ENCODE measurements at places on chromosomes 7 and 10.

DNA sequence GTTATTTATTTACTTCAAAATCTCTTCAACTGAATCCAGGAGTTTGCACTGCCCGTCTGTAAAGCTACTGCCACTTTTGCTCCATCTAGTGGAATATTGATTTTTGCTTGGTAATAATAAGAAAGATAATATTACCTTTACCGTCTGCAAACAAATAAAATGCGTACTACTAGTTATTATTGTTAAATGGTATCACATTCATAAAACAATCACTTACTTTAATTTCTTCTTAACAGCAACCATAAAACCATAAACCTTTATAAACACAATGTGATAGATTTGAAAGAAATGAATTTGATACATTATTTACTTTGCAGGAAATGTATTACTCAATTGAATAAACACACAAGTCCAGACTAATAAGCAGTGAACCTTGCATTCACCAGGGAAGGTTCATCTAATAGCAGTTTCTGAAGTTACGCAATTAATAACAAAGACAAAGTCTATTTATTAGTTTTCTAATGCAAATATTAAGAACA is 6.4 kb downstream of the AGMO start:
- DNase-seq = no peak

DNA sequence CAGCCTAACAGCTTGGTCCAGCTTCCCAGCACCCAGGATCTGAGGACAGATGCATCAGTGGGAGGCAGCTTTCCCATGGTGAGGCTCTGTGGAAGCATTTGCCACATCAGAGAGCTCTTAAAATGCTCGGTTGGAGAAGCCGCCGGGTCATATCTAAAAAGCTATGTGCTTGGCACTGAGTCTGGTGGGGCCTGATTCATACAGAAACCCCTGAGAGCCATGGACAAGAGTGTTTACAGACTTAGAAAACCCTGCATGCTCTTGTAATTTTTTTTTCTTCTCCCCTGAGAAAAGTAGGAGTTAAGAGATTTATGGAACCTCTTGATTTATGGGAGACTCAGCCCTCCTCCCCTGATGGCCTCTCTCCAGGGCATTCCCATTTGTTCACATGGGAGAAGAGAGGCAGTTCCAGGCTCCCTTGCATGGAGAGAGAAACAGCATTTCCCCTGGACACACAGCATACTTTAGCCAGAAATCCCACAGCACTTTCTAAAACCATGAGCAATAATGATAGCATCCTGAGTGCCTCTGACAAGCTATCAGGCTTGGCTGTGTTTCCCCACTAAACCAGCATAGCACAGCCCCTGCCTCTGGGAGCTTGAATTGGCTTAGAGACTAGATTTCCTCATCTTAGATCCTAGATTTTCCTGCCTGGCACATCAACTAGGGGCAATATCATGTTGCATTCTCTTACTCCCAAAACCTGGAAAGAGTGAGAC is 322.1 kb upstream of the AUTS2 start:
- DNase-seq = no peak

DNA sequence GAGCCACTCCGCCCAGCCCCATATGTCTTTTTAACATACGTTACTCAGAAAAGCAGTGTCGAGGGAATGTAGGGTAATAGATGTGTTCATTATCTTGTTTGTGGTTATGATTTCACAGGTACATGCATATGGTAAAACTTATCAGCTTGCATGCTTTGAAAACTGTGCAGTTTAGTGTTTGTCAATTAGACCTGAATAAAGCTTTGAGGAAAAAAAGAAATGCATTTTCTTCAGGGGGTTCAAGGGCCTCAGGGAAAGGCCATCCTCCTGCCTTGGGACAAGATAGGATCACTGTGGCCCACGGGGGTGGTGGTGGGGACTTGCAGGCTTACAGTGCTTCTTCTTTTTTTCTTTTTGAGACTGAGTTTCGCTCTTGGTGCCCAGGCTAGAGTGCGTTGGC is 16.0 kb upstream of the C10orf95 start:
- DNase-seq = no peak

DNA sequence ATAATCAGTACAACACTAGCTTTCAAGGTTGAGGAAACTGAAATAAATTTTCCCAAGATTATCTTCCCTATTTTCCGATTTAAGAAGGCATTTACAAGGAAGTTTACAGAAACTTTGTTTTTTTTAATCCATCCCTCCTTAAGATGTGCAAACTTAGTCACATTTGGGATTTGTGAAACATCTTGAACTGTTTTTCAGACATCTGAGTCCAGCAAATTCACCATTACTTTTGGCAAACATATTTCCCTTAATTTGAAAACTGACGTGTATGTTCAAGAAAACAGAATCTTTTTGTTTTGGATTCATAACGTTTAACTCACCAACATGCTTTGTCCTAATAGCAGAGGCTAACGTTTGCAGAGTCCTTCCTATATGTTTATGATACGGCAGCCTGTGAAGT is 19.5 kb downstream of the GLI3 start:
- no peak for DNase-seq

GRCh38 chr7:4266270-4267040 is 415.6 kb upstream of the FOXK1 start:
- DNase-seq = no peak

GRCh38 chr10:102291221-102291905 is 46.0 kb downstream of the GBF1 start:
- no peak for DNase-seq

DNA sequence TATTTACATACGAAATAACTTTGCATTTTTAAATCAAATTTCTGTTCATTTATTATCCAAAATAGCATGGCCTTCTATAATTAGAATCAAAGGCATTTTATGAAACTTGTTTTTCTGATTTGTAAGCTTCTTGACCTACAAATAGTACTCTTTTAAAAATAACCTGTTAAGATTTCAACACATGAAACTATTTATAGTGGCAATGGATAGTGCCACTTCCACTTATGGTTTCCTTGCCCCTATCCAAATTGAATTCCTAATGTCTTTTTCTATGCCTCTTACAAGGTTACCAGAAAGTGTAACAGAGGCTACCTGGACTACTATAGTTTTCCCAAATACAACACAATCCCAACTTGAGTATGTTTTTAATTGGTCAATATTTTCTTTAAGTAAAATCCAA is 263.5 kb downstream of the SEMA3D start:
- DNase-seq = no peak

- peak; percentile 39 for DNase-seq
Measured at GRCh38 chr7:42940985-42941847, 9.0 kb downstream of the MRPL32 start.

DNA sequence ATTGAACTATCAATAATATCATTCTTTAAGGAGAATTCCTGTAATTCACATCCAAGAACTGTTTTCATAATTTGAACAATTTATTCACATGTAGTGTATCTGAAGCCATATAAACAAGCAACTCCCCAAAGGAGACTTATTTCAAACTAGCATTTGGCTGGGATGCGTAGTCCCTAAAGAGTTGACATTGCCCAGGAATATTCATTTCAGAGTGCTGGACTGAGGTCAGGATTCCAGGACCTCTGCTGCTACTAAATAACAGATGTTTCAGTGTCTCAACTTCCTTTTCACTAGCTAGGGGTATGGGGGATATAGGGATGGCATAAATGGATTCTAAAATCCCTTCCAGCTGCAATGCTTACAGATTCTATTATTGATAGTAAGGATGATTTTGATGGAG is 177.0 kb downstream of the TSPAN12 start:
- DNase-seq = no peak

DNA sequence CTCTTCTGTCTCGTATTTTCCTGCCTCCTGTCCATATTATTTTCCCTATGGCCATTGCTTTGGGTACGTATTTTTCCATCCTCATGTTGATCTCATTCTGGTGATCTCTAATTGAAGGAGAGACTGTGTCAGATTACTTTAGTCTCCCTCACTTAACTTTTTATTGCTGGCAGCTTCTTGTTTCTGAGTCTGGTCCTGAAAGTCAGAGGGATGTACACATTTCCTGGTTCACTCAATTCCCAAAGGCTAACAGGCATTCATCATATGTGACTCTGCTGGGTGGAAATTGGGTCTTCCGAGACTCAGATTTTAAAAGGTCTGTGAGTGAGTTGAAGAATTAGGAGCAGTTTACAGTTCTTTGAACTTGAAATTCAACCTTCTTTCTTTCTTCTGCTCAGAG is 10.9 kb downstream of the UMAD1 start:
- no peak for DNase-seq

- DNase-seq = no peak
Measured at GRCh38 chr7:47298636-47299035, 283.3 kb downstream of the TNS3 start.

DNA sequence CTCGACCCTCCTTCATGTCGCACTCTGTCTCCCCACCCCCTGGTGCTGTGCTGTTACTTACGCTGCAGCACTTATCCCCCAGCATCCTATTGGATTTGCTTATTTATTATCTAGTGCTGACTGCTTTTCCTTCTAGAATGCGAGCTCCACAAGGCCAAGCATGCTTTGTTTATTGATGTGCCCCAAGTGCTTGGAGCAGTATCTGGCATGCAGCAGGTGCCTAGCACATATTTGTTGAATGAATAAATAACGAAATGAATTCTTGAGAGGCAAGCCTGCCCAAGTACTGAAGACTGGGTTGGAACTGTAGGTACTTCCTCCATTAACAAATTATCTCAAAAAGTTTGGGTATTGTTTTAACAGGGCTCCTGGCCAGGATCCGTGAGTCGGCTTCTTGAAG is 24.8 kb upstream of the ZNF32 start:
- no peak for DNase-seq

DNA sequence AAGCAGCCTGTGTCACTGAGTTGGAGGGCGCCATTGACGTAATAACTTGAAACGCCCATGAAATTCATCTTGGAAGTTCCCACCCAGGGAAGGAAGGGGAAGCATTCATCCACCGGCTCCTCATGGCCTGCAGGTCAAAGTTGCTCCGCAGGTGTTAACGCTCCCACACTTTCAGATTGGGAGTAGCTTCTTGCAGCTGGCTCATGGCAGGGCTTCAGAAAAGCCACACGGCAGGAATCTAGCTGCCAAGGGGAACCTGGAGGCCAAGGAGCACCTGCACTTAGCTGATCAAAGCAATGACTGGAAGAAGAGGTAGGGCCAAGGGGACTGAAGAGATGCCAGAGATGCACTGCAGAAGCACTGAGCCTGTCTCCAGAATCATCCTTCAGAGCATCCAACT is 203.2 kb downstream of the ARHGAP12 start:
- no peak for DNase-seq

GRCh38 chr10:31393844-31394243 is 74.8 kb downstream of the ZEB1 start:
- no peak for DNase-seq

- DNase-seq = no peak
Measured at GRCh38 chr7:91302794-91303193, 38.6 kb downstream of the FZD1 start.

DNA sequence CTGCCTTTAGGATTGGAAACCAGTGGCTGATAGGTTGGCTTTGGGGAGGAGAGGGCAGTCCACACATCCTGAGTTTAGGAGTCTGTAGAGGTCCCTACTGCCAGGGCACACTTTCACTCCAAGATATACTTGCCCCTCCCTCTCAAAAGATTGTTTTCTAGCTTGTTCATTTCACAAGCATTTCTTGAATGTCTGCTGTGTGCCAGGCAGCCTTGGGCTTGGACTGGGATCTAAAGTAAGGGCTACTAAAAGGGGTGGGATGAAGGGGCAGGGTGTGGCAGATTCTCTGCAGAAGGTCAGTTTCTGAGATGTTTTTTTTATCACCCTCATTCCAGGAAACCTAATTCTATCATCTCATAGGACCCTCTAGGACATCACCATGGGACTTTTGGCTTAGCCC is 272.4 kb downstream of the SKAP2 start:
- no peak for DNase-seq

DNA sequence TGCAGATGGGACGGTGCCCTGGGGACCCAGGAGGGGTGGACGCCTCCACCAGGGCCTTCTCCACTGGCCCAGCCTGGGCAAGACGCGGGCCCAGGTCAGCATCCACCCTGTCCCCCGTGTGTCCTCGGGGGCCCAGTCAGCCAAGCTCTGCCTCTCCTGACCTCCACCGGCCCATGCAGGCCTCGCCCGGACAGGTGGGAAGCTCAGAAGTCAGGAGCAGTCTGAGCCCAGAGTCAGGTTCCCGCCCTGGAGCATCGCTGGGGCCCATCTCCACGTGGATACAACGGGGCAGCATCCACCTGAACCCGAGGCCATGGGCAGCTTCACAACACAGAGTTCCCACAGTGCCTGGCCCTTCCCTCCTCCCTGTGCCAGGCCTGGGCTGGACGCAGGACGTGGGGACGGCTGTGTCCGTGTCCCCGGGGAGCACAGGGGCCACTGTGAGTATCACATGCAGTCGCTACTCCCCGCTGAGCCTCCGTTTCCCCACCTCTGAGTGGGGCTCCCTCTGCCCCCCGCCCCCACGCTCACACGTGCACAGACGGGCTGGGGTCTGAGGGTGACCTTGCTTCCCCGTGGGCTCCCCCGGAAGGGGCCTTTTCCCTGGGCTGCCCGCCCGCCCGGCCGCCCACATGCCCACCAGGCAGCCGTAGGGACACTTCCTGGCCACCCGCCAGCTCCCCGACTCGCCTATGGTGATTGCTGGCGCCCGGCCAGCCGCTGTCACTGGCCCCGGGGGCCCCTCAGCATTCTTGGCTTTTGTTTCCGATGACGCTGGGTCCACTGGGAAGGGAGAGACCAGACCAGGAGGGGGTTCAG is 64.3 kb downstream of the PDGFA start:
- no peak for DNase-seq

DNA sequence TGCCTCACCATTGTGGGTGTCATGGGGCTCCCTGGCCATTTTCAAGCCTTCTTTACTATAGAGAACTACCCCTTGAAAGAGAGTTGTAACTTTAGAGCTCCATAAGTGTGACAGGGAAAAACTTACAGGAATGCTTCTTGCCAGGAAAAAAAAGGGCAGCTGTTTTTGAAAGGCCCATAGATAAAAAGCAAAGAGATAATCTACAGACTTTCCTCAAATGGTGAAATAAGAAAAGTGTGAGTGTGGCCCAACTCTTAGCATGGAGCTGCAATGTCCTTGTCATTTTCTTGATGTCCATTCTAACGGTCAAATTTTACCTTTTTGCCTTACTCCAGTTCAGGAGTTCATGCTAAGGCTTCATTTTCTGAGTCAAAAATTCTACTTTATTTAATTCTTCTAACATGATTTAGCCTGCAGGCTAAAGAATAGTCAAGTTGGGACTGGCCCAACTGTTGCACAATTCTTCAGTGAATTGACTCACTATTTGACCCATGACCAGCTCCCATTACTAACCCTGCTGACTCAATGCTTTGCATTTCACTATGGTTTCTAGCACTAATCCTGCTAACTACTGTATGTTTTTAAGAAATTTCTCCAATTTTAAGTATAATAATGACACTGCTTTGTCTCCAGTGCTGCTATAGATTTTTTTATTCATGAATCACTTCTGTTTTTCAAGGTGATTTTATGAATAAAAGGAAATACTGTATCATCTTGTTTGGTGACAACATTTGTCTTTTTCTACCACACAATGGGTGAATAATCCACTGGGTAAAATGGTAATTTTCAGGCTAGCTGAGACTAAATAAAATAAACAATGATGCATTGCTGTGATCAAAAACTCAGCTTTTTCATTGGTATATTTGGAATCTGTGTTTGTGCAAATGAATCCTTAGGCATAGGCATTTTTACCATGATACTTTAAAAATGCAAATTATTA is 41.4 kb upstream of the SGCE start:
- no peak for DNase-seq

GRCh38 chr7:137900137-137900536 is 53.4 kb upstream of the DGKI start:
- DNase-seq = no peak

GRCh38 chr10:78292250-78292981 is 258.8 kb downstream of the RPS24 start:
- DNase-seq = no peak

Data from stimulated activated CD8-positive, alpha-beta memory T cell treated with anti-CD3 and anti-CD28 coated beads, Interleukin-12 subunit alpha, Interleukin-12 subunit beta, amount 100 ng/mL, for 4 hours (primary cell).